Stimulated activated CD8-positive, alpha-beta memory T cell treated with anti-CD3 and anti-CD28 coated beads, Interleukin-4, amount 100 ng/mL, for 1 hour (primary cell): ENCODE measurements at places on chromosomes 3 and 15.

DNA sequence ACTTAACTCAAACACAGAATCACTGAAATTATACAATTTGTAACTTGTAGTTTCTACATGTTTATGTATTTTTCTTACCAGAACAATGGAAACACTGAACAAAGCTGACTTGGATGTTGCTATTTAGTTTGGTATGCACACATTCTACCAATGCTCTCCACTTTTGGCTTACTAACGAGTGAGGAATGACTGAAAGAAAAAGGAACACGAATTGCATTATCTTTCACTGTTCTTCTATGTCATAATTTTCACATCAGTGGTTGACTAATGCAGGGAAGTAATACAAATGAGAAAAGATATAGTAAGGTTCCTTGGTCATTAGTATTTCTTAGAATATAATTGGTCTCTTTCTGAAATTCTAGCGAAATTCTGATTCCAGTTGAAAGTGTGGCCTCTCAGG is 9.8 kb upstream of the CNTN3 start:
- DNase-seq = no peak

DNA sequence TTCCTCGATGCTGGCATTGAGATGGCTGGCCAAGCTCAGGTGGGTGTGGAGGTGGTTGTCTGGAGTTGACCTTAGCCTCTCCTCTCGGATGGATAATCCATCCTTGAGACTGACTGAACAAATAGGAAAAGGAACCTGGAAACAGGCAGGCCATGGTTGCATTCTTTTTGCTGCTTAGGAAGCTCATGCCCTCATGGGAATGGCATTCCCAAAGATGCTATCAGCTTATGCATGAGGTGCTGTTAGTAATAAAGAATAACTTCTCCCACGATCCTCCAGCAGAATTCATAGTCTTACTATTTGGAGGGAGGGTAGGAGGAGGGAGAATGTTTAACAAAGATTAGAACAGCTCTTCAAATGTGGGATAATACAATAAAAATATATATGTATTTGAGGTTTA is 303.0 kb upstream of the TPM1 start:
- no peak for DNase-seq

GRCh38 chr3:116260491-116260890 is 184.8 kb downstream of the LSAMP start:
- DNase-seq = no peak

- no peak for DNase-seq
Measured at GRCh38 chr15:62482785-62483429, 317.8 kb upstream of the C2CD4B start.

DNA sequence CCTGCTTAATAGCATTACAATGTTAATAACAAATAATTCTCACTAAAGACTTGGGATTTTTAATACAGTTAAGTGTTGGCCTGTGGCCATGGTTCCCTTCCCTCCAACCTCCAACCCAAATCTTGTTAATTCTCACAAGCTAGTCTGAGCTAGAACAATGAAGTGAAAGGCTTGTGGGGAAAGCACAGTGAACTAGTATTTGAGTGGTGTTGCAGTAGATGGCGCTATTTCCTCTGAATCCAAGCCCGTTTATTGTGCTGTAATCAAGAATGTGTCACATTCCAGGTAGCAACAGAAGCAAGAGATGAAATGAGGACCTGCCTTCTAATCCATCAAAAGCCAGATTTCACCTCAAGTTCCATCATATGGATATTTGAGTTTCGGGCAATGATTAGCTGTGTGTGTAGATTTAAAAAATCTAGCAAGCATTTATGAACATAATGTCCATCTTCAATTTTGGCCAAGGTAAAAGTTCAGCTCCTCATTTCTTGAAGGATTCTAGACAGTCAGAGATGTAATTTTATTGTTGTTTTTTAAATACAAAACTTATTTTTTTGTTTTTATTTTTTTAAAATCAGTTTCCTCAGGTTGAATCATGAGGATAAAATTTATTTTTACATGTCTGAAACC is 160.7 kb downstream of the SQOR start:
- DNase-seq = no peak

- DNase-seq = no peak
Measured at GRCh38 chr3:3600665-3601340, 198.4 kb upstream of the LRRN1 start.

DNA sequence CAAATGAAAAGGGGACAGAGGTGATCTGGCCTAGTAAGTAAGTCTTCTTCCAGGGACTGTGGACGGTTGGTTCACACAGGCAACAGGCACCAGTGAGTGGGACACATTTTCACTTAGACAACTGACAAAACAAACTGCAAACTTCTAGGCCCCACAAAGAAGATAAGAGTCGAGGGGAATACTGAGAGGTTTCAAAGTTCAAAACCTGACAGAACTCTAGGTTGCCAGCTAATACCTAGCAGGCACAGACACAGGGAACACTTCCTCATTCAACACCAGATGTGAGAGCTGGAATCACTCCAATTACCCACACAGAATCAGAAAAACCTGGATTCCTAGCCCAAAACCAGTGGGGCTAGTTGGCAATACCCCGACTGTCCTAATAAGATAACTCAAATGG is 621.7 kb downstream of the ZPLD1 start:
- DNase-seq = no peak

DNA sequence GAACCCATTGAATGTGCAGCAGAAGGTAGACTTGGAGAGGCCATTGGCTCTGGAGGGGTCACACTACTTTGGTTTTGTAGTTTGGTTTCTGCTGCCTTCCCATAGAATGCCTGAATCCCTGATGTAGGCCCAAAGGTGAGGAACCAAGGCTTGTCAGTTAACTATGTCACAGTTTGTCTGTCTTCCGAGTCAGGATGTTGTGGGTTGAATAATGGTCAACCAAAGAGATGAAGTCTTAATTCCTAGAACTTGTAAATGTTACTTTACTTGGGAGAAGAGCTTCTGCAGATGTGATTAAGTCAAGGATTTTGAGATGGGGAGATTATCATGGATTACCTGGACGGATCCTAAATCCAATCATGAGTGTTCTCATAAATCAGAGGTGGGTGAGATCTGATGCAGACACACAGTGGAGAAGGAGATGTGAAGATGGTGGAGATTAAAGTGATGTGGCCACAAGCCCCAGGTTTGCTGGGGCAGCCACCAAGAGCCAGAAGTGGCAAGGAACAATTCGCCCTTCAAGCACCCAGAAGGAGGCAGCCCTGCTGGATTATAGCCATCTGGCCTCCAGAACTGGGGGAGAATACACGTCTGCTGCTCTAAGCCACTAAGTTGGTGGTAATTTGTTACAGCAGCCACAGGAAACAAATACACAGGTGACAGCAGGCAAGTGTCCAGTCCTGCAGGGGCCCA is 2.3 kb upstream of the CCR8 start:
- DNase-seq = no peak

GRCh38 chr15:63347074-63347857 is 34.4 kb downstream of the CA12 start:
- DNase-seq = no peak

GRCh38 chr15:92277776-92278175 is 115.9 kb upstream of the ST8SIA2 start:
- DNase-seq = no peak

DNA sequence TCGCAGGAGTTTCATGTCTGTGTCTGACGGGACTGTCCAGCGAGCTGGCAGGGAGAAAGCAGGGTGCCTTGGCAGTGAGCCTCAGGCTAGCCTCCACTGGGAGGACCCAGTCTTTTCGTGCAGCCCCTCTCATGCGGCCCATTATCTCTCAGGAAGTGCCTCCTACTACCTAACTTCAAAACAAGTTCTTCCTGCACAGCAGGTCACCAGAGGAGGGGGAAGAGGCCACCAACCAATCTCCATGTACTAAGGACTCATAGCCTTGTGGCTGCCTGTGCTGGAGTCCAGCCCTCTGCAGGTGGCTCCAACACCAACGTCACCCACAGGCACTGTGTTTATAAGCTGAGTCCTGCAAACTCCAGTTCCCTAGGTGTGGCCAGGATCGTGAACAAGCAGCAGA is 4.8 kb downstream of the VIPR1 start:
- DNase-seq = no peak

- DNase-seq = no peak
Measured at GRCh38 chr3:16298891-16299290, 33.9 kb downstream of the OXNAD1 start.

DNA sequence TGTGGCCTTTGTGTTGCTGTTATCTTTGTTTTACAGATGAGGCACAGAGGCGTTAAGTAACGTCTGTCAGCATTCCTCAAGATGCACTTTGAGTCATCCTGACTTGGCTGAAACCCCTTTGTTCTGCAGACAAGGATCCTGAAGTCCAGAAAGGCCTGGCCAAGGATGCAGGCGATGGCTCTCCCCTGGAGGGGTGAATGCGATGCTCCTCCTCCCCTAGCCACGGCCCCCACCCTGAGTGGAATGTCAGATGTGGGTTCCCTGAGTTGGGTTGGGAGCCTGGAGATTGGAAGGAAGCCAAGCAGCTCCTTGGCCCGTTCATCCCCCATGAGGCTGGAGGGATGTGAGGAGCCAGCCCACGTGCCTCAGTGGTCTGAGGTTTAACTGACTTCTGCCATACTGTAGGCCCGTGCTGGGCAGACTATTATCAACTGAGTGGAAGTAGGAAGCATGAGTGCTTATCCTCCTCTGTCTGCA is 43.3 kb downstream of the POMGNT2 start:
- DNase-seq = no peak
